Hypothalamus (tissue), 51 donors: ENCODE measurements at places on chromosomes 7 and 10.

DNA sequence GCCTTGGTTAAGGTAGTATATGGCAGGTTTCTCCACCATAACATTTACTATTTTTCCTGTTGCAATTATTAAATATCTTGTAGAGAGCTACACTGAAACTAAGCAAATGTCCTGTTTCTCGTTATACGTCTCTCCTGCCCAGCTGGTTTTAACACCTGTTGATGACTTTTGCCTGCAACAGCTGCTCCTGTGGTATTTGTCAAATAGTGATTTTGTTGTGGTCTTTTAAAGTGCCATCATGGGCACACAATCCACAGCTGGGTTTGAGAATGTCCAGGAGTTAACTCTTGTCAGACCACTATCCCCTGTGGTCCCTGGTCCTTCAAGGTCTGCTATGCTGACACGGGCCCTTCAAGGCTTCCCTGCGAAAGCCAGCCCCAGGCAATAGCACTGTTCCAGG lies 24.9 kb upstream of the SEC61G start:
- DNase-seq, result no peak

GRCh38 chr7:11642841-11643240 lies 189.2 kb downstream of the THSD7A start:
- DNase-seq, result no peak

DNA sequence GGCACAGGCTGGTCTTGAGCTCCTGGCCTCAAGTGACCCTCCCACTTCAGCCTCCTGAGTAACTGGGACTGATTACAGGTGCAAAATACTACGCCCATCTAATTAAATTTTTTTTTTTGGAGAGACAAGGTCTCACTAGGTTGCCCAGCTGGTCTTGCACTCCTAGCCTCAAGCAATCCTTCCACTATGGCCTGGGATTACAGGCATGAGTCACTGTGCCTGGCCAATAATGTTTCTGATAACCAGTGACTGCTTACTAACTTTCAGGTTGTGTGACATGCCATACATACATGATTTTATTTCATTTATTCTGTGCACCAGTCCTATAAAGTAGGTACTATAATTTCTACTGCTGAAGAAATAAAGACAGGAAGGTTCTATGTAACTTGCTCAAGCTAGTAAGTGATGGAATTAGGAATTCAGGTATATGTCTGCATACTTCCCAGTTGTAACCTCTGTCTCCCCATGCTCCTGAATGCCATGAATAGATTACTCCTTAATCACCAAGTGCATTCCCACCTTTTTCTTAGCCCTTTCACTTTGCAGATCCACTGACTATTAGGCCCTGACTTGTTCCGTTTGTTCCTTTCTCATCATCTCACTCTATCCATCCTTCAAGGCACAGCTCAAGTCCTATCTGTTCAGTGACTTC lies 28.1 kb downstream of the MCU start:
- no peak for DNase-seq

GRCh38 chr10:88104223-88104622 lies 240.8 kb downstream of the PTEN start:
- no peak for DNase-seq

GRCh38 chr7:12493863-12494686 lies 76.4 kb upstream of the SCIN start:
- DNase-seq, result no peak

GRCh38 chr10:112141292-112141691 lies 42.3 kb downstream of the GPAM start:
- DNase-seq, result no peak

DNA sequence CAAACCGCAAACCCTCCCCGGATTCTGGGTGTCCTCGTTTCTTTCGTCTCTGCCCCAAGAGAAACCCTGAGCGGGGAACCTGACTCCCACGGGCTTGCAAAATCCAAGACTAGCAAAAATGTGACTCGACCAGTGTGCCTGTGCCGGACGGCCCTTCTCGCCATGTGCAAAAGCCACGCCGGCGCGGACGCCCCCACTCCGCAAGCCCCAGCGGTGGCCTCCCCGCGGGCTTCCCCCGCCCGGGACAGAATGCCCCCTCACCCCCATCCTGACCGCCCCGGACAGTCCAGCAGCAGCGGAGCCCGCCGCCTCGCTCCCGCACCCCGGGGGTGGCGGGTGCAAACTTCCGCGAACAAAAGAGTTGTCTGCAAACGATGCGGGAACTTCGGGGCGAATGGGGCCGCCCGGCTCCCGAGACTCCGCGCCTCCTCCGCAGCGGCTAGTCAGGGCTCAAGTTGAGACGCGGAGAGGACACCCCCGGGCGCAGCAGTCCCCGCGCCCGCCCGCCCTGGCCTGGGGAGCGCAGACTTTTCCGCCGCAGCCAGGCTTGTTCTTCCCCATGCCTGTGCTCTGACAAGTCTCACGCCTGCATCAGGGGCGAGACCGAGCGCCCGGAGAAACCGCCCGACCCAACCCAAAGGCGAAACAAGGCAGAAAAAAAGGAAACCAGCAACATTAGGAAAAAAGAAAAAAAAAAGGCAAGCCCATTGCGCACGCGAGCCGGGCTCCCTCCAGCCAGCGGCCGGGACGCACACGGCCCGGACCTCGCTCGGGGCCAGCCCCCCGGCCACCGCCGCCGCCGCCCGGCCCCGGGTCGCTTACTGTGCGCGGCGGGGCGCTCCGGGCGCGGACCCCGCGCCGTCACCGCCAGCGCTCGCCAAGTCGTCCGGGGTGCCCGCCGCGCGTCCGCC lies 732 bp downstream of the FAM53B start:
- no peak for DNase-seq

DNA sequence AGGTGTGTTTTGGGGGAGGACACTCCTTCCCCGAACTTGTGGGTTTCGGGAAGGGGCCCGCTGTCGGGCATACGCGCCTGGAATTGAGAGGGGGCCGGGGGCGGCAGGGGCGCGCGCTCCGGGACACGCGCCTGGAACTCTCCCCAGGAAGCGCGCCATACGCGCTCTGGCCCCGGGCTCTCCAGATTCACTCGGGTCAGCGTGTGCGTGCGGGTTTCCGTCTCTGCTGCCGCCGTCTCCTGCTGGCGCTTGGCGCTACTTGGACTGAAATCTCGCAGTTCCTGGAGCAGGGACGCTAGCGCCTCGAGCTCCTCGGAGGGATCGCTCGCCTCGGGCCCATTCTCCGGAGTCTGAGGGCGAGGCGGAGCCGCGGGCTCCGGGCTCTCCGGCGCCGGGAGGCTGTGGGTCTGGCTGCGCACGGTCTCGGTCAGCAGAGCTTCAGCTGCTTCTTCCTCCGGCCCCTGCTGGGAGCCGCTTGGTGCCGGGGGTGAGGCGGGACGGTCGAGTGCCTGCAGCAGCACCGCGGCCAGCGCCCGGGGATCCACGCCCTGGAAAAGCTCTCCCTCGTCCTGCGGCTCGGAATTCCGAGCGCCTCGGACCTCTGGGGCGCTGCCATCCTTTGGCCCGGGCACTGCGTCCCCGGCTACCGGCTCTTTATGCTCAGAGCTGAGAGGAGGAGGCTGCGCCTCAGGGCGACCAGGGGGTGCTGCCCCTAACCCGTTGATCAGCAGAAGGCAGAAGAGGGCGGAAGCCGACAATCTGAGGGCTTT lies 1.1 kb downstream of the VGF start:
- no peak for DNase-seq

DNA sequence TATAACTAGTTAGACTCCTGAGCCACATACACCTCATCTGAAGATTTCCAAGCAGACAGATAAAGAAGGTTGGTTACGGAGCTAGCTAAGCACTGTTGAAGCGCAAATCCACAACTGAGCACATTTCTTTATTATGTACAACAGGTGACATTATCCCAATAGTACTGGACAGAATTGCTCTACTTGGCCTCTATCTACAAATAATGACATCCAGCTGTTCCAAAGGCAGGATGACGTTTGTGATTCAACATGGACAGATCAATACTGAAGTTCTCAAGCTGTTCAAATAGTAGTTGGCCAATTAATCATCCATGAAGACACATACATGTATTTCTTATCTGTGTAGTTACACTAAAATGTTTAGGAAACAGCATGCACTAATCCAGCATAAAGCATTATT lies 101.0 kb downstream of the UBE2H start:
- no peak for DNase-seq

GRCh38 chr10:97321804-97322190 lies 2.7 kb downstream of the FRAT1 start:
- DNase-seq, result no peak
